ENCODE measurements at places on chromosomes 6 and 20.

DNA sequence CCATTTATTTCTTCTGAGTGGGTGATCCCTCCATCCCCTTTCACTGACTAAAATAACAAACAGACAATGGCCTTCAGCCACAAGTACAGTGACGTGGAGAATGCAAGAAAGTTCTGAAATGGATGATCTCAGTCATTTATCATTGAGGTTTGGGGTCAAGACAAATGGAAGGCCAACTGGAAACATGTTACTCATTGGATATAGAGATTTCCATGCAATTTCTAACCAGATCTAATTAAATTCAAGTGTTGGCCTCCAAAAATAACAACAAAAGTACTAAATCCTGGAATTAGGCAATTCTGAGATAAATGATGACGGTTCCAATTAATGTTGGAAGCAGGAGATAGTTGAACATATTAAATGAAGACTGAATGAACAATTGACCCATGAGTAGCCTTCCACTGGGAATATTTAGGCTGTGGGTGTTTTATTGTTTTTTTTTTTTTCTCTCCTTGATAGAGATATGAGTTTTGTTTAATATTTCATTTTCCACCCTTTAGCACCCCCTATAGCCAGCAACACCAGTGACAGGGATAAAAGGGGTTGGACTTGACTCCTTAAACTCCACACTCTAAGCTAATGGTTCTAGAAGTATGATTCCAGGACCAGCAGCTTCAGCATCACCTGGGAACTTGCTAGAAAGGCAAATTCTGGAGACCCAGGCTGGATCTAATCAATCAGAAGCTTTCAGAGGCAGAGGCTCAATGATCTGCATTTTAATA lies 112.8 kb downstream of the BCAS1 start:
- DNase-seq: no peak

- DNase-seq: no peak
Observed at GRCh38 chr20:41256516-41256915, 61.0 kb downstream of the ZHX3 start.

DNA sequence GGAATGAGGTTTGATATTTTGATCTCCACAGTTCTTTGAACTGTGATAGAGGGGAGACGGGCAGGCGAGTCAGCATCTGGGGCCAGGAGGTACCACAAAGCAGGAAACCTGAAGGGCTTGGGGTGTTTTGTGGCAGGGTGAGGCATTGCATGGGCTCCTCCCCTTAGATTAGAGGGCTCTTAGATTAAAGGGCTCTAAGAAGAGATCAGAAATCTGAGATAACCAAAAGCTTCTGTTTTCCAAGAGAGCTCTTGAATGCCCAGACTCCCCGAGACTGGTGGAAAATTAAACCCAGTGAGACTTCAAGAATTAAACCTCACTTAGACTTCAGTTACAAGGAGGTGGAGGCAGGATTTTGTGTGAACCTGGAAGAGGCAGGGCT lies 2.4 kb upstream of the GPX5 start:
- no peak for DNase-seq

GRCh38 chr20:57465943-57466342 lies 59.0 kb downstream of the CTCFL start:
- DNase-seq: no peak

- no peak for DNase-seq
Observed at GRCh38 chr6:165417278-165417865, 108.0 kb upstream of the C6orf118 start.

- no peak for DNase-seq
Observed at GRCh38 chr6:104477569-104477968, 382.1 kb downstream of the HACE1 start.

DNA sequence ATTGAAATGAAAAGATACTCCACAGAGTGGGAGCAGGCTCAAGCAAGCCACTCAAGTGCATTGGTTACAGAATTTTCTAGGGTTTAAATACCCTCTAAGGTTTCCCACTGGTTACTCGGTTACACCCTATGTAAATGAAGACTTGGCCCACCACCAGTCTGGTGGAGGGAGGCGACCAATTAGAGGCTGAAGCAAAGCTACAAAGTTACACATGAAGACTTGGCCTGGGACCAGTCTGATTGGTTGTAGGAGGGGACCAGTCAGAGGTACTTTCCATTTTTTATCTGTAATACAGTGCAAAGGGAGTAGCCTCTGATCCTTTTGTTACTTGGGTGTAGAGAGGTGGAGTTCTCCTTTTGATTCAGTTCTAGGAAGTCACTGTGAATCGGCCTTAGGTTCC lies 7.6 kb downstream of the SRSF12 start:
- DNase-seq: no peak

DNA sequence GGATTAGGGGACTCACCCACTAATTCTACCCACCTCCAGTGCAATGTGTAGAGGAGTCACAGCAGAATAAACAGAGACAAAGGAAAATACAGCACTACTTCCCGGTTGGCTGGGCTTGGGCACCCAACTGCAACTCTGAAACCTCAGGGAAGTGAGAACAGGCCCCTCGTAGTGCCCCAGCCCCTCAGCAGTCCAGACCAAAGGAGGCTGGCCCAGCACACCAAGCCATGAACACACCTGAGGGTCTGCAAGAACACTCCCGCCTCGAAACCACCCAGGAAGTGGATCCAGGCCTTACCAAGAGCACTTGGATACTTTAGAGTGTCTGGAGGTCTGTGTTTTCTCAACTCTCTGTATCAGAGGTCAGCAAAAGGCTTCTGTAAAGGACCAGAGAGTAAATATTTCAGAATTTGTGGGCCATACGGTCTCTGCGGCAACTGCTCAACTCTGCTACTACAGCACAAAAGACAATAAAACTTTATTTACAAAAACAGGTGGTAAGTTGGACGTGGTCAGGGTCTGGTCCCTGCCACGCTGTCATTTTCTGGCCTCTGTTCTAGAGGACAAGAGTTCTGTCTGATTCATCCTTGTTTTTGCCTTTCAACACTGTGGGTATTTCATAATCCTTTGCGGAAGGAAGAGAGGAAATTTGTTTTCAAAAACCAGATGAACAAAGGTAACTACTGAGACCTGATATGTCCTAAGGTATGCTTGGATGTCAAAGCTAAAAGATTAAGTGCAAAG lies 154.6 kb downstream of the PTPRT start:
- no peak for DNase-seq

Data from chondrocyte (in vitro differentiated cells).